SJSA1 (cell line): ENCODE measurements at places on chromosomes 1 and 21. TPM values are rescaled to one million over a fixed set of nuclear protein-coding genes. Genes with fewer than 3 reads are reported as not detected.

ESPN gene
- not detected in 2 replicates for total RNA-seq

CFAP45 gene
- total RNA-seq, result 0.61 TPM in 1 of 2 replicates, not detected in the other

UTS2 gene
- not detected in 2 replicates for total RNA-seq

LRRC53 gene
- total RNA-seq, result not detected in 2 replicates

DYRK1A gene
- total RNA-seq, result 39.3 and 51.3 TPM in 2 replicates

FAM163A gene
- not detected in 2 replicates for total RNA-seq

SPATA17 gene
- 0.29 TPM in 1 of 2 replicates, not detected in the other for total RNA-seq

YOD1 gene
- total RNA-seq, result 5.6 and 9.9 TPM in 2 replicates

CXADR gene
- total RNA-seq, result 0.08 TPM in 1 of 2 replicates, not detected in the other

- DNase-seq, result no peak
These were observed 71.3 kb upstream of the MUTYH start for GRCh38 chr1:45411510-45411899.

DNA sequence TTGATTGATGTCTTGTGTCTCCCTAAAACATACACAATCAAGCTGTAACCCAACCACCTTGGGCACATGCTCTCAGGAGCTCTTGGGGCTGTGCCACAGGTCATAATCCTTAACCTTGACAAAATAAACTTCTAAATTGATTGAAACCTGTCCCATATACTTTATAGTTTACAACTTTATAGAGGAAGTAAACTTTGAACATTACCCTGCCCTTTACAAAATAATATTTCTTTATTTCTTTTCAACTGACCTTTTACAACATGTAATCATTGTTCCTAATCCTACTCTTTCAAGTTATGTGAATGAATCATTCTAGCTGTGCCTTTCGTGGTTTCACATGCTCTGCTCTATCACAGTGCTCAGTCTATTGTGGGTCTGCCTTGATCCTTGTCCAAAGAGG is 118.3 kb upstream of the ATP1A1 start:
- no peak for DNase-seq

- DNase-seq, result peak; percentile 60
These were observed 7.7 kb upstream of the LMNA start for GRCh38 chr1:156106624-156107488.

- DNase-seq, result no peak
These were observed 32.6 kb downstream of the NENF start for GRCh38 chr1:212465311-212465710.

- DNase-seq, result no peak
These were observed 36.1 kb upstream of the PDE4B start for GRCh38 chr1:65756616-65757015.

- no peak for DNase-seq
These were observed 13.3 kb downstream of the KIF26B start for GRCh38 chr1:245168086-245168485.

- no peak for DNase-seq
These were observed 72.8 kb downstream of the CD2 start for GRCh38 chr1:116826818-116827606.

DNA sequence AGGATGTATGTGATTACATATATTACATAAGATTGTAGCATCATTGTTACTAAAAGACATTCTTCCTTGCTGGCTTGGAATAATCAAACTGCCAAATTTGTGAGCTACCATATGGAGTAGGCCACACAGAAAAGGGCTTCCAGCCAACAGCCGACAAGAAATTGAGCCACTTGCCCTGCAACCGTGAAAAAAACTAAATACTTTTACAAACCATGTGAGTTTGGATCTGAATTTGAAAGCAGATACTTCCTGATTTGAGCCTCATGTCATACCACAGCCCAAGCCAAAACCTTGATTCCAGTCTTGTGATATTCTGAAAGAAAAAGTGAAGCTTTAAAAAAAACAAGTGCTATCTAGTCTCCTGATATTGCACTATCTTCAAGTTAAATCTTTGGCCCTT is 55.6 kb upstream of the PRMT6 start:
- no peak for DNase-seq

DNA sequence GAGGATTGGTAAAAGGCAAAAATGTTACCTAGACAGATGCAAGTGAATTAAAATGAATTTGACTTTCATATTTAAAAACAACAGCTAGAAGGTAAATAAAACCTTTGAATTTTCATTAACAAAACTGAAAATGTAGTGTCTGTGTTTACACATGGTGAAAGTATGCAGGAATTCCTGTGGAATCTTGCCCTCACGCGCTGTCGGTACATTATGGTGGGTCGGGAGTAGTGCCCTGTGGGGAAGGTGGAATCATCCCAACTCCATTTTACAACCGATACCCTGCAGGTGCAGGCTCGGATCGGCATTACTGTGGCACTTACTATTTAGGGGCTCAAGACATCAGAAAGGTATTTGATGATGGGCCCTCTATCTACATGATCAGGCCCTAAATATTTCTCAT is 197.2 kb upstream of the MAP1LC3C start:
- DNase-seq, result no peak

- no peak for DNase-seq
These were observed 464.2 kb downstream of the DISC1 start for GRCh38 chr1:232090816-232091215.

DNA sequence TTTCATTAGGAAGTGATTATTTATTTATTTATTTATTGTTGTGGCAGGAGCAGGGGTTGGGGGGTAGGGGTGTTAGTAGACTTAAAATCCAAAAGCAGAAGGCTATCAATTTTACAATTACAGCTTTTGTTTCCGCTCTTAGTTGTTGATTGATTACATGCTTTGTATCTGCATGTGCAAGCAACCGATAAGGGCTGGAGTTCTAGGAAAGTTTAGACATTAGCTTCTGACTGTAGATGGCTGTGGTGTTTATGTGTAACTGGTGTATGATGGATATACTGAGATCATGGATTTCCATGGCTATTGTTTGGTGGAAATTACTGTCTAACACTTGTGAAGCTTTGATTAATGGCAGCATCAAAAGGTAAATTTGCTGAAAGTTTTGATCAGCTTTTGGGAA is 2.8 kb downstream of the ST6GALNAC5 start:
- no peak for DNase-seq

GRCh38 chr1:240091614-240092300 is at the start of gene FMN2:
Gene FMN2, plus strand, starts transcription at chr1:240091883. Its CDS starts 227 bp downstream, at chr1:240092110.
- no peak for DNase-seq

GRCh38 chr1:209384710-209385550 is 198.6 kb upstream of the CAMK1G start:
- no peak for DNase-seq

DNA sequence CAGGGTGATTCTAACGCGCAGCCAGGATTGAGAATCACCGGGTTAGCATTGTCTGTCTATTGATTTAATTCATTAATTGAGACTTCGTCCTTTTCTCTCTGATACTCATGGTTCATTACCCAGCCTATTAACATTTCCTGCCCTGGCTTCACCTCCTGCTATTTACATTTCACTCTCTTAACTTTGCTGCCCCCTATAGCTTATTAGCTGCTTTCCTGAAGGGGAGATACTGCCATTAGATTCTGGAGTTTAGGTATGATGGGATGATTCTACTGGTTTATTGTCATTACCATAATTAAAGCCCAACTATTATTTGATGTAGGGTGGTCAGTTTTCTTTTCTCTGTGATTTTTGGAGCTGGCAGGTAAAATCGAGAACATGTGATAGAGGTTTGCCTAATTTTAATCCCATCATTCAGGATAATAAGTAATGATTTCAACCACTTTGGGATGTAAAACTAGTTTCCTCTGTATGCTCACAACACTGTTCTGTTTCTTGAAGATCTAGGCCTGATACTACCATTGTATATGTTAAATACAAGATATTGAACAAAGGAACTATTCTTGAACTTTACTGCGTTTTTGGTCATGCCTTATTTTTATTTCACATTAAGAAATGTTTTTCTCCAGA is 6.4 kb downstream of the PPP2R5A start:
- no peak for DNase-seq

GRCh38 chr1:226019572-226019971 is 20.4 kb upstream of the SDE2 start:
- DNase-seq, result no peak
